GOT3 (cell line): ENCODE measurements at places on chromosomes 3 and 15.

DNA sequence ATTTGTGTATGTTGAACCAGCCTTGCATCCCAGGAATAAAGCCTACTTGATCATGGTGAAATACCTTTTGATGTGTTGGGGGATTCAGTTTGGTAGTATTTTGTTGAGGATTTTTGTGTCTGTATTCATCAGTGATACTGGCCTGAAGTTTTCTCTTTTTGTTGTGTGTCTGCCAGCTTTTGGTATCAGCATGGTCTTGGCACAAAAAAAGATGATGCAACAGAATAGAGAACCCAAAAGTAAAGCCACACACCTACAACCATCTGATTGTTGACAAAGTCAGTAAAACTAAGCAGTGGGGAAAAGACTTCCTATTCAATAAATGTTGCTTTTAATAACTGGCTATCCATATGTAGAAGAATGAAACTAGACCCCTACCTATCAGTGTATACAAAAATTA, 77.6 kb downstream of the TCF12 start:
- no peak for DNase-seq

- DNase-seq = no peak
These were observed 79.7 kb upstream of the CDIN1 start for GRCh38 chr15:36499412-36500389.

DNA sequence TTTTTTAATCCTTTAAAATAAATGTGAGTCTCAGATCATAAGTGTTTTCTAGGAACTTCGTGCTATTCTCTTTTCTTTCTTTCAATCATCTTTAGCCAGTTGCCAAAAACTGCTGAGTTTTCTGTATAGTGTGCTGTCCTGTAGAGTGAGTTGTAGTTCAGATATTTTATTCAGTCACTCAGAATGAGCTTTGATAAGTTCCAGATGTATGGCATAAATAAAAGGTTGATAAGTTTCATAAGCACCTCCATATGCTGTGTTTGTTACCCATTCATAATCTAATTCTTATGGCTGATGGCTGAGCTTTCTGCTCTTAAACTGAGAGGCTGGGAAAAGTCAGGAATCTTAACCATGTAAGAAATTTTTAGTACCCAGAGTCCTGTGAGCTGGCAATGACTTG, 59.3 kb upstream of the COL6A6 start:
- no peak for DNase-seq

GRCh38 chr3:1587426-1587825, 494.6 kb downstream of the CNTN6 start:
- no peak for DNase-seq

GRCh38 chr15:64930019-64930652, 18.4 kb downstream of the ANKDD1A start:
- no peak for DNase-seq

DNA sequence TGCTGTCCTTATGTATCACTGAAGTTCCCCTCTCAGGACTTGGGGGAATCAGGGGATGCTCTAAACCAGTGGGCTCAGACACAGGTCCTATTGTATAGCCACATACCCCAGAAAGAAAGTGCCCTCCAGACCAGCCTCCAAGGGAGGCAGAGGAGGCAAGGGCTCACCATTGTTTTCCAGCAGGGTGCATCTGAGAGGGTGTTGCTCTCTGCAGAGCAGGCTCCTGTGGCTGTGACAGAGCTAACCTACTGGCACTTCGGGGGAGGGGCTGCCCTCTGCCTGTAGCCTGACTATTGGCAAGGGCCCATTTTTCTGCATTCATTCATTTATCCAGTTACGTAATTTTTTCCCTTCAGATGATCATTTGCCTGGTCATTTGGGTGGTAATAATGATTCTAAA, 39.9 kb downstream of the EEFSEC start:
- no peak for DNase-seq

DNA sequence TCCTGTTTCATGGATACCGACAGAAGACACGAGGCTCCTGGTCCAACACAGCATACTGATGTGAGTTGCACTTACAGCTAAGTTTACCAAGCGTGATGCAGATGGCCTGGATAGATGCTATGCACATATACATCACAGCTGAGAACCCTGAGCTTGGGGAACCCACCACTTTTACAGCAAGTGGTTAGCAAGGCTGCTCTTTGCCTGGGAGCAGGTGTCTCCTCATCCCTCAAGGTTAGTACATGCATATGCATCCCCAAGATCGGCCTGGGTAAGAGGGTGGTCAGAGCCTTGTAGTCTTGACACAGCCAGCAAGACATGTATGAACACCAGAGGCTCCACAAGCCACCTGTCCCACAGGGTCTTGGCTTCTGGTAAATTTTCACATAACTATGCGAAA, 28.3 kb downstream of the LRRC2 start:
- DNase-seq = no peak

GRCh38 chr15:70910958-70911357, 18.3 kb downstream of the LRRC49 start:
- no peak for DNase-seq
